ENCODE measurements at places on chromosomes 2 and 18. TPM values are rescaled to one million over a fixed set of nuclear protein-coding genes. Genes with fewer than 3 reads are reported as not detected.

GRCh38 chr2:67612576-67613042 lies 215.5 kb downstream of the ETAA1 start:
- H3K27me3 ChIP-seq: no peaks in the 10 kb centered on the region
- no peaks in the 10 kb centered on the region for H3K36me3 ChIP-seq
- no peaks in the 10 kb centered on the region for H3K4me1 ChIP-seq
- H3K4me3 ChIP-seq: no peak overlapping the region
- H3K27ac ChIP-seq: no peak overlapping the region

GRCh38 chr18:63505566-63506335 lies 29.0 kb downstream of the SERPINB5 start:
- DNase-seq: peak; percentile 61
- H3K27ac ChIP-seq: no peak overlapping the region
- no peaks in the 10 kb centered on the region for H3K27me3 ChIP-seq
- no peaks in the 10 kb centered on the region for H3K36me3 ChIP-seq
- no peaks in the 10 kb centered on the region for H3K4me1 ChIP-seq
- no peak overlapping the region for H3K4me3 ChIP-seq

DNA sequence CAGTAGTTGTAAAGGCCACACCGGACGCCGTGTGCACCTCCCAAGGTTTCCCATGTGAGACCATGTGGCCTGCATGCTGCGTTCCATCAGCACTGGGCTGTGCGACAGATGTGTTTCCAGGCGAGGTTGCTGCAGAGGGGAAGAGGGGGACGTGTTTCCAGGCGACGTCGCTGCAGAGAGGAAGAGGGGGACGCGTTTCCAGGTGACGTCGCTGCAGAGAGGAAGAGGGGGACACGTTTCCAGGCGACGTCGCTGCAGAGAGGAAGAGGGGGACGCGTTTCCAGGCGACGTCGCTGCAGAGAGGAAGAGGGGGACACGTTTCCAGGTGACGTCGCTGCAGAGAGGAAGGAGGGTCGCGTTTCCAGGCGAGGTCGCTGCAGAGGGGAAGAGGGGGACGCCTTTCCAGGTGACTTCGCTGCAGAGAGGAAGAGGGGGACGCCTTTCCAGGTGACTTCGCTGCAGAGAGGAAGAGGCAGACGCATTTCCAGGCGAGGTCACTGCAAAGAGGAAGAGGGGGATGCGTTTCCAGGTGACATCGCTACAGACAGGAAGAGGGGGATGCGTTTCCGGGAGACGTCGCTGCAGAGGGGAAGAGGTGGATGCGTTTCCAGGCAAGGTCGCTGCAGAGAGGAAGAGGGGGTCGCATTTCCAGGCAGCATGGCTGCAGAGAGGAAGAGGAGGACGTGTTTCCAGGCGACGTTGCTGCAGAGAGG lies 24.5 kb downstream of the NFATC1 start:
- H3K27ac ChIP-seq: no peak overlapping the region
- no peak for DNase-seq
- no peaks in the 10 kb centered on the region for H3K36me3 ChIP-seq
- H3K4me3 ChIP-seq: no peak overlapping the region

DNA sequence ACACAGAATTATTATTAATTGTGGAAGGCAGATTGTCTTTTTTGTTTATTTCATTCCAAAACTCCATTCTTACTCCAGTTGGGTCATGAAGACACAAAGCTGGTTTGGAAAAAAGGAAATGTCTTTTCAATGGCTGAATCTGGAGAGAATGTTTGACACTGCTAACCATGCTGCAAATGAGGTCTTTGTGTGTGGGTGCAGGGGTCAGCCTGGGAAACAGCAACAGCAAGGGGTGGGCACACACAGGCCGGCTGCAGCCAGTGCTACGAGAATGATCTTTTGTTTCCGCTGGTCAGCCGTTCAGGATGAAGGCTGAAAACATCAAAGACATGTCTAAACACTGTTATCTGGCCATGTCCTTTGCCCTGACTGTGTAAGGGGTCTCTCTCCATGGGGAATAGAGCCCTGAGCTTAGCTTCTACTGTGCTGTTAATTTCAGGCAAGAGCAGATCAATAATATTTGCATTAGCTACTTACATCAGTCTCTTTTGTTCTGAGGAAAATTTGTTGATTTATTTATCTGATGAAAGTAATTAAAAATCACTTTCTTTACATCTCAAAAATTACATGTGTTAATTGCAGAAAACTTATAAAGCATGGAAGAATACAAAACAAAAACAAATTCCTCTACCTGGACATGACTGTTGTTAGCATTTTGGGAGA lies 33.3 kb upstream of the E2F6 start:
- H3K36me3 ChIP-seq: no peaks in the 10 kb centered on the region
- H3K27ac ChIP-seq: peak overlapping the region; percentile 75
- peak; percentile 84 for DNase-seq
- peak overlapping the region; percentile 9 for H3K4me3 ChIP-seq
- no peaks in the 10 kb centered on the region for H3K27me3 ChIP-seq

DNA sequence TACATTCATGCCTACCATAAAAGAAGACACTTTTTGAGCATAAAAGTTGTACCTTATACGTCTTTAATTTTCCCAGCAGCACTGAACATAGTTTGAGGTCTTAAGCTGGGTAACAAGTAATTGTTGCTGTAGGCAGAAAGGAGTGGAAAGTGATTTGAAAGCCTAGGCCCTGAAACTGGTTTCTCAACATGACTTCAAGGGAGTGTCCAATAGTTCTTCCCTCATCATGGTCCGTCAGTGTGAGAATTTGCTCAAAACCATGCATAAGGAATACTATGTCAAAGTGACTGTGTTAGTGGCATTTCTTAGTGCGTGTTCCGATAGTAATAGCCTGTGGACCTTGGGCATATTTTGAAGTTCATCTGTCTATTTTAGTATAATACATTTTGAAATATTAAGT lies 463.1 kb downstream of the PTPRM start:
- DNase-seq: no peak
- no peak overlapping the region for H3K27ac ChIP-seq
- no peaks in the 10 kb centered on the region for H3K27me3 ChIP-seq
- H3K36me3 ChIP-seq: no peaks in the 10 kb centered on the region
- H3K4me3 ChIP-seq: no peak overlapping the region

DNA sequence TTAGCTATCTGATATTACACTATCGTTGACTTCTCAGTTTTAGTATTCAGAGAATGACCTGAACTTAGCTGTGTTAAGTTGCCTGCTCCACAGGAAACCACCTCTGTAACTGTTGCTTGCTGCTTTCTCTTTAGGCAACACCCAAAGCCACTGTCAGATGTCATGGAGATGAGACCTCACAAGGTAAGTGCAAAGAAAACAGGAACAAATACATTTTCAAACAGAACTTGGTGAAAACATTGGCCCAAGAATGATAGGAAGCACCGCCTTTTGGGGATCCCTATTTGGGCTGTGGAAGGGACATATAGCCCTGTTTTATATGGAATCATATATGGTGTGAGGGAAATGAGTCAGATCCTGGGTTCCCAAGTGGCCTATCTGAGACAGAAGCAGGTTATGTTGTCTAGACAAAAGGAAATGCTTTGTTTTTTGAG lies 143.4 kb downstream of the UBE2E3 start:
- no peak for DNase-seq
- H3K4me3 ChIP-seq: no peak overlapping the region
- no peak overlapping the region for H3K27ac ChIP-seq
- H3K4me1 ChIP-seq: no peaks in the 10 kb centered on the region

- no peaks in the 10 kb centered on the region for H3K27me3 ChIP-seq
- no peak overlapping the region for H3K27ac ChIP-seq
- DNase-seq: no peak
- no peak overlapping the region for H3K4me3 ChIP-seq
Measured at GRCh38 chr2:58911877-58912276, 670.8 kb upstream of the FANCL start.

- no peaks in the 10 kb centered on the region for H3K36me3 ChIP-seq
- no peak overlapping the region for H3K27ac ChIP-seq
Measured at GRCh38 chr2:11389052-11389420, 44.6 kb upstream of the ROCK2 start.

- no peaks in the 10 kb centered on the region for H3K36me3 ChIP-seq
- H3K27ac ChIP-seq: no peak overlapping the region
- H3K4me1 ChIP-seq: no peaks in the 10 kb centered on the region
- H3K4me3 ChIP-seq: no peak overlapping the region
Measured at GRCh38 chr2:28088970-28089369, 198.4 kb downstream of the BABAM2 start.

DNA sequence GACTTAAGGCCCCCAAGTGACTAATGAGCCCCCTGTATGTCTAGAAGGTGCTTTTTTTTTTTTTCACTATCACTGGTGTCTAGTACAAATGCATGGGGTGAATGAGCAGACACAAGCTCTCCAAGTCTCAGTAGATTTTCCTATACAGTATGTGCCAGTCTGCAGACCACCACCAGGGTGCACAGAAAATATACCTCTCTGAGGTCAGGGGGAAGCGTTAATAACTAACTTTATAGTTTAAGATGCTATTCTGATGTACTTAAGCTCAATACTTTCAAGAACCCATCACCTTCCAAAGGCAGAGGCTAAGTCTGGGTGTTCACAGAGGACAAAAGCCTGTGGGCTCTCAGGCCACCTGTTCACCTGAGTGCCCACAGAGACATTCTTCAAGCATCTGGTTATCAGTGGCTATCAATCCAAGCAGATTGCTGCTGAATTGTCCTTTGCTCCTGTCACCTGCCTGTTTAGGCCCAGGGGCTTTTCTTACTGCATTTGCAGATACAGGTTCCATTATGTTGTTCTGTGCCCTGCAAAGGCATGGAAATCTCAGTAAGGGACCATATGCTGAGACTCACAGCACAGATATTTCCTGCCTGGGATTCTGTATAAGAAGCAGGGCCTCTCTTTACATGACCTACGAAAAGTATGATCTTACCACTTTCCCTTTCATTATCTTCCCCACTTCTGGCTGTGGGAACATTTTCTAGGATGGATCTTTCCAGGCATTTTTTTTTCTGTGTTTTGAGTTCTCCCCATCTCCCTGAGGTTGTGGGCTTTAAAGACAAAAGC lies 534.6 kb downstream of the TNS1 start:
- no peak overlapping the region for H3K4me3 ChIP-seq
- H3K36me3 ChIP-seq: no peaks in the 10 kb centered on the region
- DNase-seq: no peak
- H3K27me3 ChIP-seq: no peaks in the 10 kb centered on the region
- peaks cover 6% of the 10 kb centered on the region for H3K4me1 ChIP-seq

DNA sequence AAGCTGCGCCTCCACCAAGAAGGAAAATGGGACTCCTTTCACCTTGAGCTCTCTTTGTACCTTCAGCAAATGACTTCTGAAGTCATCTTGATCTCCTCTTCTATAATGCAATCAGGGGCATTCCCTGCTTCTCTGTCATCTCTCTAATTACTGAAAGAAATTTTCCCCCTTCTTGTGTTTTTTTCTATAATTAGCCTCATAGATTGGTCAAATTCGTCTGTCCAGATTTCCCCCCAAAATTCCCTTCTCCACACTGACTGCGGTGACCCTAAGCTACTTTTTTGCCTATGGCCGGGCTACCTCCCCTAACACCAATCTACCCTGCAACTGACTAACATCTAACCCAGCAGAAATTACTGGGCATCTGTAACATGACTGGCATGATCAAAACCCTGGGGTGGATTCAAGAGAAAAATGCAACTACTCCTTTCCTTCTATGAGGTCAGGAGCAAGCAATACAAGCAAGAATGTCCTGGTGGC lies 168.6 kb downstream of the BCL2 start:
- no peak for DNase-seq
- H3K27me3 ChIP-seq: no peaks in the 10 kb centered on the region
- H3K4me3 ChIP-seq: no peak overlapping the region
- no peak overlapping the region for H3K27ac ChIP-seq
- no peaks in the 10 kb centered on the region for H3K36me3 ChIP-seq

Gene CD8B
- not detected for total RNA-seq

Gene POTEE
- 6.5 TPM for total RNA-seq
